HS-5 (cell line): ENCODE measurements at places on chromosomes 5 and 9.

DNA sequence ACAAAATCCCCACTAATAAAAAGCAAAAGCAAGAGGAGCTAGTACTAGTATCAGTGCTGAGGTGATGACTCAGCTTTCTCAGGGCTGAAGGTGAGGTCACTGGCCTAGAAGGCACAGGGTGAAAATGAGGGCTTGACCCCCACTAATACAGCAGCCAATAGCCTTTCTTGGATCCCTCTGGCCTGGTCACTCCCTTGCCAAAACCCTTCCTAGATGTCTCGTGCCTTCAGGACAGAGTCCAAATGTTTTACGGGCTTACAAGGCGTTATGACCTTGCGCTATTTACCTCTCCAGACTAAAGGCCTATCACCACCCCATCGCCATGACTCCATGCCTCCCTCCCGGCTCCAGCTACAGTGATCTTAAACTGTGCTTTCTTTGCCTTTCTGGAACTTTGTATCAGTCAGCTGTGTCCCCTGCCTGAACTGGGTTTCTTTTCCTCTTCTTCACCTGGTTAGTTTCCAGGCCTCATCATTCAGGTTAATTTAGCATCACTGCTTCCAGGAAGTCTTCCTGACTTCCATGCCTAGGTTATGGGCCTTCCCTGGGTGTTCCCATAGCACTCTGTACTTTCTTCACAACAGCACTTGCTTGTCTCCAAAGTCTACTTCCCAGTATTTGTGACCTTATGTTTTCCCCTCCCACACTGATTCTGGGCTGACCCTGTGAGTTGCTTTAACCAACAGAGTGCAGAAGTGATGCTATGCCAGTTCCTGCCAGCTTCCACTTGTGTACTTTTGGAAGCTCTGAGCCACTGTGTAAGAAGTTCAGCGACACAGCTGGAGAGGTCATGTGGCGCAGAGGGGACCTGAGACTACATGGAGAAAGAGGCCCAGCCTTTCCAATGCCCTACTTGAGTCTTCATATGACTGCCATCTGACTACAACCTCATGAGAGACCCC lies 4.2 kb upstream of the DELE1 start:
- DNase-seq: no peak

GRCh38 chr5:138360941-138361452 lies 8.5 kb downstream of the KDM3B start:
- DNase-seq: no peak

- no peak for DNase-seq
Observed at GRCh38 chr5:178176791-178177190, 10.4 kb downstream of the GMCL2 start.

GRCh38 chr5:55694152-55694830 lies 17.8 kb downstream of the SLC38A9 start:
- DNase-seq: no peak

DNA sequence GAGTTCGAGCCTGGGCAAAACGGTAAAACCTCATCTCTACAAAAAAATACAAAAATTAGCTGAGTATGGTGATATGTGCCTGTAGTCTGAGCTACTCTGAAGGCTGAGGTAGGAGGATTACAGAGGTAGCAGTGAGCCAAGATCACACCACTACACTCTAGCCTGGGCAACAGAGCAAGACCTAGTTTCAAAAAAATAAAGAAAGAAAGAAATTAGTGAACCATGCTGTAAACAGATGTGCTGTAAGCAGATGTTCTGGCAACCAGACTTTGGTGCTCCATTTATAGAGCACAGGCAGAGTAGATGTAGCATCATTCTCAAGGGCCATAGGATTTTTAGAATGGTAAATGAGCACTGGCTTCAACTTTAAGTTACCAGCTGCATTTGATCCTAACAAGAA lies 115.4 kb downstream of the ST8SIA4 start:
- DNase-seq: no peak

GRCh38 chr5:160369990-160370712 lies at the start of gene C1QTNF2:
TSS of gene C1QTNF2 (minus strand) at chr5:160370626. CDS start at chr5:160355011, 15,615 bp downstream.
- DNase-seq: peak; percentile 10
